ENCODE measurements at places on chromosomes 3 and 15.

DNA sequence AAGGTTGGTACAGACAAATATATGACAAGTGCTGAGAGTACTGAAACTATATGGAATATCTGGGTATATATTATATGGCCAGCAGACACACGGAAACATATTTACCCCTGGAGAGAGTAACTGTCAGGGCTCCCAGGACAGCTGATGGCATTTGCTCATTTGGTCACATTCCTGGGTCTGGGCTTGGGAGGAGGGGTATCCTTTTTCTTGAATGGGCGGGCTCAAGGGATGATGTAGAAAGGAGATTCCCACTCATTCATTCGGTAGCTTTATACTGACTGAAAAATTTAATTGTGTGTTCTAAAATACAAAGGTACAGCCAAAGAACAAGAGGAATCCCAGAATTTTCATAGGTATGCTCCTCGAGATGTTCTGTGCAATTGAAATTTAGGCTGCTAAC is 131.0 kb downstream of the KCNAB1 start:
- DNase-seq, result no peak

GRCh38 chr15:92324101-92324963 is 69.3 kb upstream of the ST8SIA2 start:
- DNase-seq, result no peak

DNA sequence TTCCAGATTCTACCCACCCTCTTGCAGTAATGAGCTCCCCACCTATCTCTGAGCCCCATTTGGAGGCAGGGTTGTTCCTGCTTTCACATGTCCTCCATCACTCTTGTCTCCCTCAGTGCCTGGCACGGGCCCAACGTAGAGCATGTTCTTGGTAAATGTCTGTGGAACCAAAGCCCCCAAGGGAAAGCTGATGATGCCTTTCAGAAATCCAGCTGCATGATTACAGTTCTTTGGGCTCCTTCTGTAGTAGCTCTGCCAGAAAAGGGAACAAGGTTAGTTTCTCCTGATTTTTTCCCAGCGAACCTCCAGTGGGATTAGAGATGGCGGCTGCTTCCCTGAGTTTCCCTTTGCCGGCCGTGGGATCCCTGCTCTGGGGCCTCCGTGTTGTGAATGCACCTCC is 39.3 kb downstream of the CGNL1 start:
- DNase-seq, result no peak

- no peak for DNase-seq
These were observed 155.0 kb downstream of the MCTP2 start for GRCh38 chr15:94386351-94386750.

All from fibroblast of upper back skin (primary cell).